ENCODE measurements at places on chromosomes 4 and X. TPM values are rescaled to one million over a fixed set of nuclear protein-coding genes. Genes with fewer than 3 reads are reported as not detected.

Gene PASD1
- not detected for total RNA-seq

Gene ZNF157
- 1.1 TPM for total RNA-seq

Gene XAGE1A
- not detected for total RNA-seq

Gene CXXC4
- total RNA-seq = not detected

Gene PHKA1
- total RNA-seq = 0.22 TPM

Gene ELOVL6
- total RNA-seq = 0.22 TPM

Gene FAM53A
- total RNA-seq = 1.8 TPM

Gene NSG1
- total RNA-seq = not detected

Gene TMEM144
- 0.07 TPM for total RNA-seq

Gene TMPRSS11B
- total RNA-seq = not detected

Gene GAGE12H
- total RNA-seq = not detected

Gene SETD7
- total RNA-seq = 12.5 TPM

Gene LIN54
- 19.2 TPM for total RNA-seq

Gene ARMCX1
- 0.17 TPM for total RNA-seq

Gene ZDHHC15
- not detected for total RNA-seq

Gene PAGE2B
- total RNA-seq = 0.67 TPM

Gene F8A1
- 39.1 TPM for total RNA-seq

Gene ANOS1
- 0.10 TPM for total RNA-seq

GRCh38 chr4:145107126-145107525 is 9.0 kb downstream of the ABCE1 start:
- no peak for DNase-seq
- no peaks in the 10 kb centered on the region for H3K27me3 ChIP-seq
- H3K36me3 ChIP-seq = peaks cover 8% of the 10 kb centered on the region
- peaks cover 7% of the 10 kb centered on the region for H3K4me1 ChIP-seq

DNA sequence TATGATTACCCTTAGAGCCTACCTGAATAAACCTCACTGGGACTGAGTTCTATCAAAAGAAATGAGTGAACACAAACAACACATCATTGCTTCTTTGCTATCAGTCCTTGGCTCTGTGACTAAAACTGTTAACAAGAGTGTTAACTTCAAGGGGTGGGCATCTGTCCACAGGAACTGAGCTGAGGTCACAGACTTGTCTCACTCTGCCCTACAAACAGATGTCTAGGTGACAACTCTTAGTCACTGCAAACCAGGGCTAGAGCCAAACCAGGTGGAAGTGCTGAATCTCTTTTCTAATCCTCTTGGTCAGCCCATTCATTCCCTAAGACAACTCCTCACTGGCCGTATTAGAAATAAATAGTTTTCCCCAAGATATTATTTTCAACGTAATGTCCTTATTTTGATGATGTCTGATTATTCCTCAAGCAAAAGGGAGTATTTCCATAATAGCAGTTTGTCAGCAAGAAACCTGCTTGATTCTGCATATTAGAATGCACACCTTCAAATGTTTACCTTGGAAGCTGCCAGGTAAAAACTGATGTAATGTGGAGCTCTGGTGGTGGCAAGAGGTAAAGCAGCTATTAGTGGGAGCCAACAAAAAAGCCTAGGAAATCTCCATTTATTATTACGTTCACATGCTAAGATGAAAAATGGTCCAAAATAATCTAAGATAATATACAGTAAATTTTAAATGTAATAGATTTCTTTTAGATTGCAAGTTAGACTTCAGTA is 4.0 kb downstream of the COL25A1 start:
- H3K4me3 ChIP-seq = no peak overlapping the region
- H3K4me1 ChIP-seq = peaks cover 21% of the 10 kb centered on the region

- no peak overlapping the region for H3K4me3 ChIP-seq
- no peaks in the 10 kb centered on the region for H3K36me3 ChIP-seq
- H3K4me1 ChIP-seq = no peaks in the 10 kb centered on the region
These were observed 104.7 kb upstream of the NOCT start for GRCh38 chr4:138910914-138911336.

GRCh38 chrX:118603981-118604380 is 108.4 kb downstream of the DOCK11 start:
- H3K27ac ChIP-seq = no peak overlapping the region
- DNase-seq = peak; percentile 61
- no peak overlapping the region for H3K4me3 ChIP-seq
- peaks cover 53% of the 10 kb centered on the region for H3K36me3 ChIP-seq

- peaks cover 11% of the 10 kb centered on the region for H3K27me3 ChIP-seq
- H3K27ac ChIP-seq = no peak overlapping the region
- no peaks in the 10 kb centered on the region for H3K36me3 ChIP-seq
- no peak overlapping the region for H3K4me3 ChIP-seq
- no peaks in the 10 kb centered on the region for H3K4me1 ChIP-seq
- DNase-seq = no peak
These were observed 886 bp upstream of the NDST3 start for GRCh38 chr4:118033148-118034052.

DNA sequence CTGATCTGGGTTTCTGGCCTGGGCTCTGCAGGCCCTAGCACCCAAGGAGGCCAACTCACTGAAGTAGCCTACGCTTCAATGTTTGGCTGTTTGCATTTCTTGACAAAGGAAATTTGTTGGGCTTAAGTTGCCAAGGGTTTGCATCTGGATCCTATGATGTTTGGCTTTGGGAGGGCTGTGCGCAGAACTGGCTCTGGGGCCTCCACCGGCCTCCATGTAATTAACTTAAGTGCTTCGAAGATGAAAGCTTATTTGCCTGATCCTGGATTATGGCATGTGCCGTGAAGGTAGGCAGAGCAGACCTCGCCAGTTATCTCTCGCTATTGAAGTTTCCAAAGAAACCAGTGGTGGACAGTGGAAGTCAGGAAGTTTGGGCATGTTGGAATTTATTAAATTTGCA is 124.3 kb upstream of the STX18 start:
- no peak overlapping the region for H3K4me3 ChIP-seq
- no peak overlapping the region for H3K27ac ChIP-seq
- DNase-seq = no peak
- no peaks in the 10 kb centered on the region for H3K27me3 ChIP-seq
- H3K4me1 ChIP-seq = no peaks in the 10 kb centered on the region

DNA sequence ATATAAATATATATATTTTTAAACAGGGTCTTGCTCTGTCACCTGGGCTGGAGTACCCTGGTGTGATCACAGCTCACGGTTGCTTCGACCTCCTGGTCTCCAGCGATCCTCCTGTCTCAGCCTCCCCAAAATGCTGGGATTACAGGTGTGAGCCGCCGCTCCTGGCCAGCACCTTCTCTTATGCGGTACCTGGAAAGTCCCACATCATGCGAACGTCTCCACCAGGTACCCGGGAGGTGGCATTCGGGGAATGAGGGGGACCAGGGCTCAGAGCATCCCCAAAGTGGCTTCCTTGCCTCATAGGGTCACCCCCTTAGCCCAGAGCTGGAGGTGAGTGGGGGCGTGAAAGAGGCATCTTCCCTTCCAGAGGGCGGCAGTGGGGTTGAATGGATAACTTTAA is 84.0 kb upstream of the PPP2R3B start:
- H3K4me3 ChIP-seq = no peak overlapping the region
- no peaks in the 10 kb centered on the region for H3K4me1 ChIP-seq
- no peak overlapping the region for H3K27ac ChIP-seq
- no peak for DNase-seq
- H3K36me3 ChIP-seq = no peaks in the 10 kb centered on the region

GRCh38 chr4:170805352-170805751 is 715.6 kb upstream of the AADAT start:
- H3K27ac ChIP-seq = no peak overlapping the region
- no peaks in the 10 kb centered on the region for H3K27me3 ChIP-seq
- DNase-seq = no peak
- H3K4me1 ChIP-seq = no peaks in the 10 kb centered on the region

GRCh38 chrX:24360272-24360671 is at the start of gene SUPT20HL1:
SUPT20HL1 (plus strand) TSS chrX:24360639; CDS start chrX:24362761, 2,122 bp downstream.
- no peaks in the 10 kb centered on the region for H3K27me3 ChIP-seq
- no peak within 1 kb of the TSS for H3K27ac ChIP-seq
- H3K36me3 ChIP-seq = no peaks in the 10 kb centered on the region

DNA sequence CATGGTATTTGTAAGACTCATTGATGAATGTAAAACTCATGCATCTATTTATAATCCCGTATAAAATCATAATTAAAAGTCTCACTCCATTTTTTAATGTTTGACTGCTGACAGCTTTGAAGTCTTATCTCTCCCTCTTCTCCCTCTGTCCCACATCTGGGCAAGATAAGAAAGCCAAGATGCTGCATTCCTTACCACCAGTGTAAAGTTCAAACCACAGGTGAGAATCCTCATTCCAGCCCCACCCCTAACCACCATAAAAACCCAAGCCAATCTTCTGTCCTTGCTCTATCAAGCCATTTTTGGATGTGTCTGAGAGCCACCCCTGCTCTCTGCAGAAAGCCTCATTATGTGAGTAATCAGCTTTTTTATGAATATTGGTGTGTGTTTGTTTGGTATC is 59.3 kb upstream of the MAGED1 start:
- H3K4me3 ChIP-seq = no peak overlapping the region
- H3K27ac ChIP-seq = no peak overlapping the region
- H3K4me1 ChIP-seq = no peaks in the 10 kb centered on the region
- H3K36me3 ChIP-seq = peaks cover 1% of the 10 kb centered on the region
- no peaks in the 10 kb centered on the region for H3K27me3 ChIP-seq

DNA sequence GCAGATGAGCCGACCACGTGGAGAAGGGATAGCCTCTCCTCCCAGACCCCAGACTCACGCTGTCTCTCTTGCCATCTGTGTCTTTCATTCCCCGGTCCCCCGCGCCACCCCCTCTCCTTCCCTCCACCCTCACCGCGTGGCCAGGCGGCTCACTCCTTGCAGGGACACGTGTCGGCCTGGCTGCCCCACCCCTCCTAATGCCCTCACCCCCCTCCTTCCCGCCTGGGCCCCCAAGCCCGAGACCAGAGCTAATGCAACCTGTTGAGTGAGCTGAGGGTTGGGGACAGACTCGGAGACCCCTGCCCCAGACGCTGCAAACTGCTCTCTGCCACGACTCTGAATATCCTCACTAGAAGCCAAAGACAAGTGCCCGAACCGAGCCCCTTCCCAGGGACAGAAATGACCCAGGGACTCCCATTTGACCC is 1.8 kb downstream of the SLC38A5 start:
- no peaks in the 10 kb centered on the region for H3K36me3 ChIP-seq
- no peak overlapping the region for H3K27ac ChIP-seq
- H3K27me3 ChIP-seq = no peaks in the 10 kb centered on the region
- peaks cover 3% of the 10 kb centered on the region for H3K4me1 ChIP-seq

- H3K27me3 ChIP-seq = no peaks in the 10 kb centered on the region
- H3K27ac ChIP-seq = no peak overlapping the region
- no peak overlapping the region for H3K4me3 ChIP-seq
- no peaks in the 10 kb centered on the region for H3K4me1 ChIP-seq
- peak; percentile 5 for DNase-seq
These were observed 1039.7 kb downstream of the RAPGEF2 start for GRCh38 chr4:160142579-160142978.

DNA sequence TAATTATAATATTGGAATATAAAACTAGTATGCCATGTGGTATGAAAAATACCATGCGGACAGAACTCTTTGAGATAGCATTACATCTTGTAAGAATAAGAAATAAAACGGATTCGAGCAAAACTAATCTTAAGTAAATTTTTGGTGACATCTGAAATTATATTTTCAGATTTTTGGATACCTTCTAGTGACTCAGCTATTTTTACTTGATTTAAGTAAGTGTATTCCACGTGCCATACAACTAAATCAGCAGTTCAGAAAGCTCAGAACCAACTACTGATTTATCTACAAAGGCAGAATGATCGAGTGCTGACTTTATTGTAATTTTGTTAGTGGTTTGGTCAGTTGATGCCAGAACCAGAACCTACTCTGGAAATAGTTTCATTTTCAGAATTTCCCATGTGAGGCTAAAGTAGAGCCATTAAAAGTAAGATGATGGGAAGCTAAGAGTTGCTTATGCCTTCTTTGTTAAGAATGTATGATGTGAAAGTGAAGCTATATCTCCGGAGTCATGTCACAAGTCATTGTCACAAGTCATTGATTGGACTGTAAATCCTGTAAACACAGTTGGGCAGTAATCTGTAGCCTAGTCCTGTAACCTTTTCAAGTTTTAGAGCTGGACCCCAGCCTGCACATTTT is 4.0 kb downstream of the ING2 start:
- no peak overlapping the region for H3K27ac ChIP-seq
- H3K36me3 ChIP-seq = peaks cover 10% of the 10 kb centered on the region
- H3K4me1 ChIP-seq = no peaks in the 10 kb centered on the region
- DNase-seq = no peak
- no peaks in the 10 kb centered on the region for H3K27me3 ChIP-seq

GRCh38 chr4:112517067-112517634 is 1.2 kb upstream of the NEUROG2 start:
- peak overlapping the region; percentile 66 for H3K4me3 ChIP-seq
- H3K36me3 ChIP-seq = no peaks in the 10 kb centered on the region
- peak; percentile 61 for DNase-seq
- peaks cover 75% of the 10 kb centered on the region for H3K4me1 ChIP-seq
- peaks cover 86% of the 10 kb centered on the region for H3K27me3 ChIP-seq

- no peak for DNase-seq
- H3K4me1 ChIP-seq = no peaks in the 10 kb centered on the region
- H3K27ac ChIP-seq = no peak overlapping the region
- no peaks in the 10 kb centered on the region for H3K36me3 ChIP-seq
- H3K4me3 ChIP-seq = no peak overlapping the region
- no peaks in the 10 kb centered on the region for H3K27me3 ChIP-seq
These were observed 84.5 kb downstream of the AASDH start for GRCh38 chr4:56302760-56303159.

DNA sequence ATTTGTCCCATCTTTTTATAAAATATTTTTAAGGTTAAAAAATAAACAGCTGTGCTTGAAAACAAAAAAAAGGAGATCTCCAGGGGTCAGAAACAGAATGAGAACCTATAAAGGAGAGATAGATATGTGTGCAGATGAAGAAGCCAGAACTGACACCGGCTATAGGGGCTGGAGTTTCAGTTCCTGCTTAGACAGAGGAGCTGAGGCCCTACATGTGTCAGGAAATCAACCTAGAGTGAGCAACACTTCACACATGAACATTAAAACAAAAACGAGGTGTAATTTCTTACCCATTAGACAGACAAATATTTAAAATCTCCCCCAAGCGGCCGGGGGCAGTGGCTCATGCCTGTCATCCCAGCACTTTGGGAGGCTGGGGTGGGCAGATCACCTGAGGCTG is 17.8 kb upstream of the HUWE1 start:
- no peaks in the 10 kb centered on the region for H3K27me3 ChIP-seq
- H3K36me3 ChIP-seq = no peaks in the 10 kb centered on the region
- H3K4me1 ChIP-seq = peaks cover 7% of the 10 kb centered on the region
- no peak overlapping the region for H3K4me3 ChIP-seq

GRCh38 chrX:68838571-68838910 is 9.7 kb downstream of the EFNB1 start:
- H3K4me3 ChIP-seq = no peak overlapping the region
- DNase-seq = no peak
- no peaks in the 10 kb centered on the region for H3K4me1 ChIP-seq
- no peak overlapping the region for H3K27ac ChIP-seq

DNA sequence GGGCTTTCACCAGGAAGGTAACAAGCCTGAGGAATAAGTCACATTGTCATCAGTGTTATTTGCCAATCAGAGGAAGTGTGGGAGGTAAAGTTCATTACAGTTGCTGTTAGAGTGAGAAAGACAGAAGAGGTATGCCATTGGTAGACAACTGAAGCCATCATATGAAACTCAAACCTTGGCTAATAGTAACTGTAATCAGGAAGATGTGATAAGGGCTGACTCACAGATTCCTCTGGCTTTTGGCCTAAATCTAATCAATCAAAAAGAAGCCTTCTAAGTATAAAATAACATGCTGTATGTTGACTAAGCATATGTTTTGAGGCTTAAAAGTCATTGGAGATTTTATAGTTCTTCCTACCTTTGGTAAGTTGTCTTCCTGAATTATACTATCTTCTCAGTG is 242.8 kb downstream of the PCDH7 start:
- no peaks in the 10 kb centered on the region for H3K27me3 ChIP-seq
- H3K27ac ChIP-seq = no peak overlapping the region
- no peaks in the 10 kb centered on the region for H3K36me3 ChIP-seq
- no peak overlapping the region for H3K4me3 ChIP-seq
